ENCODE measurements at places on chromosomes 5 and 9. TPM values are rescaled to one million over a fixed set of nuclear protein-coding genes. Genes with fewer than 3 reads are reported as not detected.

DNA sequence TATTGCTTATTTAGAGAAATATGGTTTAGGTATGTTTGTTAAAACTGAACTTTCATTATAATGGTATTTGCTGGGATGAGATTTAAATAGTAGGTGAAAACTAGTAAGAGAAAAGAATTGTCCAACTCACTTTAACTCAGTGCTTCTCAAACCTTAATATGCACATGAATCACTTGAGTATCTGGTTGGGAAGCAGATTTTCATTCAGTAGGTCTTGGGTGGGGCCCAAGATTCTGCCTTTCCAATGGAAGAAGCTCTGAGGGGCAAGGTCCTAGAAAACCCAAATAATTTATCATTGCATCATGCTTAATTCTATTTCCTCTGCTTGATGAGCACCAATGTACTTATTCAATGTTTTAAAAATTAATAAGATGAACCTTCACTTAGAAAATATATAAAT is 262.6 kb downstream of the KIAA0825 start:
- no peaks in the 10 kb centered on the region for H3K36me3 ChIP-seq
- no peak overlapping the region for H3K27ac ChIP-seq
- H3K4me3 ChIP-seq: no peak overlapping the region
- no peaks in the 10 kb centered on the region for H3K27me3 ChIP-seq
- no peaks in the 10 kb centered on the region for H3K4me1 ChIP-seq

DNA sequence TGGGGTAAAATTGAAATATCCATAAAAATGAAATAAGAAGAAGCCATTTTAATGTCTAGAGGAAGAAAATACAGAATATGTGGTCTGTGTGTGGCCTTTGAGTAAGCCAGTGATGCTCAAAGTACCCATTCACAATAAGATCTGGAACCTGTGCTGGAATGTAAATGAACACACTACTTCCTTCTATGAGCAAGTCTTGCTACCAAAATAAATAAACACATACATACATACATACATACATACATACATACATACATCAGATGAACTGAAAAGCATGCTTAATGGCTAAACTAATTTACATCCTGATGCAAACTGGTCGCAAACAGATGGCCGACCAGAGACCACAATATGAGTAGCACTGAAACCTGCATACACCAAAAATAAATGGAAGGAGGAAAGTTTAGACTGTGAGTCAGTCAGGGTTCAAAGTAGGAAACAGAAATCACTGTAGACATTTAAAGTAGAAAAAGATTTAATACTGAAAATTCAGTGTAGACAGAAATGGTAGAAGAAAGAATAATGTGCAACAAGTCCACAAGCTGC is 317.6 kb downstream of the CAAP1 start:
- H3K27ac ChIP-seq: no peak overlapping the region
- no peaks in the 10 kb centered on the region for H3K4me1 ChIP-seq
- H3K36me3 ChIP-seq: no peaks in the 10 kb centered on the region
- no peak for DNase-seq
- no peak overlapping the region for H3K4me3 ChIP-seq
- H3K27me3 ChIP-seq: no peaks in the 10 kb centered on the region

SH3PXD2B gene
- total RNA-seq: 43.9 TPM

SLC6A19 gene
- not detected for total RNA-seq

SLC6A3 gene
- total RNA-seq: 0.15 TPM
